Stimulated activated CD8-positive, alpha-beta memory T cell treated with anti-CD3 and anti-CD28 coated beads, Interleukin-4, amount 100 ng/mL, for 4 hours (primary cell): ENCODE measurements at places on chromosomes 1 and 21.

GRCh38 chr1:31714442-31715086 is 10.7 kb upstream of the COL16A1 start:
- no peak for DNase-seq

- DNase-seq: no peak
Measured at GRCh38 chr1:56191369-56191768, 388.0 kb downstream of the PLPP3 start.

DNA sequence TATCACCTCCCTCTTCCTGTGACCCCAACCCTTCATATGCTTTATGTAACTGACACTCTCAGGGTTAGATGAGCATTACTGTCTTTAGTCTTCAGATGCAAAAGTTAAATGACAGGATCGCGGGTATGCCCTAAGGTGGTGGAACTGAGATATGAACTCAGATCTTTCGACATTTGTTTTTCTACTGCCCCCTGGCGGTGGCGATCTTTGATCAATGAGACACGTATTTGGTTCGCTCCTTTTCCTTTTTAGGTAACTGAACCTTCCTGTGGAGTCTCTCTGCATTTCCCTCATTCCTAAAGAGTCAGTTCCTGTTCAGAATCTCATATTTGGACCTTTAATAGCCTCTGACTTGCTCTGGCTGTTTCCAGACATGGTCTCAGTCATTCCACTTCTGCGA is 47.8 kb upstream of the ZP4 start:
- no peak for DNase-seq

DNA sequence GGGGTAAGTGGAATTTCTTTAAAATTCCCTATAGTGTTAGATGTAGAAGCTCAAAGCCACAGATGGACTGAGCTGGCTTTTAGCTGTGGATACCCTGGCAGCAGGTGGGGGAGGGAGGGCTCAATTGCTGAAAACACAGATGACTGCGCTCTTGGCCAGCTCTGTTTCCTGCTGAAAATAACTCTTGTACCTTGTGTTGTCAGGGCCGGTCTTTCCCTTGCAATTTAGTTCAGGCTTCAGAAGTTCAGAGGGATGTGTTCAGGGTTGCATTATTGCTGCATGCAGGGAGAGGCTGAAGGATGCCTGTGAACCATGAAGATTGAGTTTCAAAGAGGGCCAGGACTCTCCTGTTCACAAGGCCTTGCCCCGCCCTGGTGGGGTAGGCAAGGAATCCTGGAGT is 58.1 kb upstream of the GCLM start:
- DNase-seq: no peak

DNA sequence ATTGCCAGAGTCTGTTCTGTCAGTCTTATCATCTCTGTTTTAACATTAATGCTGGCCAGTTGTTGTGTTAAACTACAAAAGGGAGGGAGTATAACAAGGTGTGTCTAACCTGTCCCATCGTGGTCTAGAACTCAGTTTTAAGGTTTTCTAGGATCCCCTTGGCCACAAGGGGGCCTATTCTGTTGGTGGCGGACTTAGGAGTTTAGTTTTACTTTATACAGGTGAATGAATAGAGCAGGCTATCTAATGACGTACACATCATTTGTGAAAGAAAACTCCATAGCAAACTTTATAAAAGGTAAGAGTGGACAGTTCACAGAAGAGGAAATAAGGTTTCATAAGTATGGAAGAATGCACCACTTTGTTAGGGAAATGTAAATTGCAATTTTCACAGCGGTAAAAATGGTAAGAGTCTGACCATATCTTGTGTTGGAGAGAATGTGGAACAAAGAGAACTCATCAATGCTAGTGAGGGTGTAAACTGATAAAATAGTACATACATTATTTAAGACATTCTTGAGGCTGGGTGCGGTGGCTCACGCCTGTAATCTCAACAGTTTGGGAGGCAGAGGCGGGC is 2.5 kb upstream of the ATF6 start:
- no peak for DNase-seq

DNA sequence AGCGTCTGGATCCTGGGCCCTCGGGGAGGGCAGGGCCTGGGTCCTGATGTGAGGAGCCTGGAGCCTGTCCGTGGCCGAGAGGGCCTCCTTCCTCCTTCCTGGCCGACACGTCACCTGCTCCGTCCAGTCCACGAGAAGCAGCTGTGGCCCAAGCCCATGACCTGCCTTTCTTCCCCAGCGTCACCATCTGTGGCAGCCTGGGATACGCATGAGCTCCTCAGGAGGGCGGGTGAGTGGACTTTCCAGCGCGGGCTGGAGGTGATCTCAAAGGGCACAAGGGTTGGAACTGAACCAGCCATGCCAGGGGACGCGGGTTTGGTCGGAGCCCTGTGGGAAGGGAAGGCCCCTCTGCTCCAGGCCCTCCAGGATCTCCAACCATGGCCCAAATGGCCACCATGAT is 90.4 kb downstream of the DHRS3 start:
- no peak for DNase-seq

- no peak for DNase-seq
Measured at GRCh38 chr1:9317591-9318417, 25.1 kb downstream of the SPSB1 start.

GRCh38 chr1:7046314-7046713 is 261.1 kb downstream of the CAMTA1 start:
- DNase-seq: no peak

DNA sequence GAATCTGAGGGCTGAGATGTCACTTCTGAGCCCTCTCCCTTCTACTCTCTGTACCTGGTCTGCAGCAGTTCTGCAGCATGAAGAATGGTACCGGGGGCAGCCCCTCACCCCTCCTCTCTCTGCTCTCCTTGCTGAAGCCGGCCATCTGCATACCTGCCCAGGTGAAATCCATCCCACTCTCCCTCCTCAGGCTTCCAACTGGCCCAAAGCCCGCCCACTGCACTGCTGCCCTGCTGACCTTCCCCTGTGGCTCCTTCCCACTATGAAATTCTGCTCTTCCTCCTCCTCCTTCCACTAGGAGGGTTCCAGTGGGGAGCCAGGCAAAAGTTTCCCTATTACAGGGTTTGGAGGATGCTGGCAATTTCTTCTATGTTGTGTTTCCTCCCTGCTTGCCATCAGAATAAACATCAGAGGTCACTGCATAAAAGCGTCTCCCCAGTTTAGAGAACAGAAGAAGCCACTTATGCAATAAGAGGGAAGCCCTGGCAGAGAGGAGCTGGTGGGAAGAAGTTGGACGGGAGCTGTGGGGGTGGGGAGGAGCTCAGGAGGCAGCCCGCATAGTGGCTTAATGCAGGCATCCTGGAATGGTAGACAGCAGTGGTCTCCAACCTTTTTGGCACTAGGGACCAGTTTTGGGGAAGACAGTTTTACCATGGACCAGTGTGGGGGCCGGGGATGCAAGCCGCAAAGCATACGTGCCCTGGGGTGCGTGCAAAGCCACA is 30.3 kb downstream of the TMCO4 start:
- DNase-seq: no peak

- DNase-seq: no peak
Measured at GRCh38 chr1:161827786-161828185, 61.7 kb downstream of the ATF6 start.

DNA sequence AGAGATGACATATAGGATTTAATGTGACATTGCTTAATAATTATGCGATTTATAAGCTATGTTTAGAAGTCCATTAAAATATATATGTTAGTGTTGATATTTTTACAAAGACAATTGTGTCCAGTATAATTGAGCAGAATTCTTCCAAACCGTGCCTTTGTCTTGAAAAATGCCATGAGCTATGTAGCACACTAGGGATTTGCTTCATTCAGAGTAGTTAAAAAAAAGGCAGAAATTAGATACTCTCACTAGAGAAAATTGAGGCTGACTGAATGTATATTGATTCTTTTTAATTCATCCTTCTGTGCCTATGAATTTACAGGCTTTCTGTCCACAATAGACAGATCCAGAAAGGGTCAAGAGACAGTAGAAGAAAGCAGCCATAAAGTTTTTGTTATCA is 429.0 kb downstream of the NEGR1 start:
- DNase-seq: no peak

- no peak for DNase-seq
Measured at GRCh38 chr1:30029677-30030076, 693.7 kb downstream of the MATN1 start.
